ENCODE measurements at places on chromosomes 1 and 21.

GRCh38 chr21:37445228-37445627, 78.7 kb downstream of the DYRK1A start:
- DNase-seq, result no peak

DNA sequence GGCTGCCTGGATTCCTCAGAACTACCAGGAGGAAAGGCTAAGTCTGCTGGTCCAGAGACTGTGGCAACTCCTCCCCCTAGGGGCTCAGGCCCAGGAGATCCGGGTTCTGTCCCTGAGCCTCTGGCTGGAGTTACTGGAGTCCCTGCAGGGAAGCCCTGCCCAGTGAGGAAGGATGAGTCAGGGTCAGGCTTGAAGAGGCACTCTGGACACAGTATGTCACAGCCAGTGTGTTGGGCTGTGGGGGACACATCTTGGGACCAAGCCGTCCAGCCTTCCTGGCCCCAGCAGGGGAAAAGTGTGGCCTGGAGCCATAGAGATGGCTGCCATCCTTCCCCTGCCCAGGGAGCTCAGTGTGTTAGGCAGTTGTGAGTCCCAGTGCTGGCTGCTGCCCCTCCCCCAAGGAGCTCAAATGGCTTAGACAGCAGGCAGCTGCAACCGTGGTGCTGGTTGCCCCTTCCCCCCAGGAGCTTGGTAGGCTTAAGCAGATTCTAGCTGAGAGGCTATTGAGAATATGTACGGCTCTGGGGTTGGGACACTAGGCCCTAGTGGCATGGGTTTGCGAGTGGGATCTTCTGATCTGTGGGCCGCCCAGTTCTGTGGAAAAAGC, 28.2 kb upstream of the RABGAP1L start:
- DNase-seq, result no peak

GRCh38 chr1:9135073-9135836, 6.4 kb upstream of the GPR157 start:
- DNase-seq, result no peak

DNA sequence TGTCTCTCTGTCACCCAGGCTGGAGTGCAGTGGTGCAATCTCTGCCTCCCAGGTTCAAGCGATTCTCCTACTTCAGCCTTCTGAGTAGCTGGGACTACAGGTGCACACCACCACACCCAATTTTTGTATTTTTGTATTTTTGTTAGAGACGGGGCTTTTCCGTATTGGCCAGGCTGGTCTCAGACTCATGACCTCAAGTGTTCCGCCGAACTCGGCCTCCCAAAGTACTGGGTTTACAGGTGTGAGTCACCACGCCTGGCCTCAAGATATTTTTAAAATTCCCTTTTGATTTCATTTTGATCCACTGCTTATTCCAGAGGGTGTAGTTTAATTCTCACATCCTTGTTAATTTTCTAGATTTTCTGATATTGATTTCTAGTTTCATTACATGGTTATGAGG, 3.8 kb downstream of the IFI44L start:
- no peak for DNase-seq

GRCh38 chr21:17348357-17348756, 164.5 kb upstream of the CXADR start:
- no peak for DNase-seq

GRCh38 chr21:28426545-28426944, 566.1 kb downstream of the LTN1 start:
- DNase-seq, result no peak

GRCh38 chr1:27658951-27659496, 13.0 kb downstream of the IFI6 start:
- no peak for DNase-seq

DNA sequence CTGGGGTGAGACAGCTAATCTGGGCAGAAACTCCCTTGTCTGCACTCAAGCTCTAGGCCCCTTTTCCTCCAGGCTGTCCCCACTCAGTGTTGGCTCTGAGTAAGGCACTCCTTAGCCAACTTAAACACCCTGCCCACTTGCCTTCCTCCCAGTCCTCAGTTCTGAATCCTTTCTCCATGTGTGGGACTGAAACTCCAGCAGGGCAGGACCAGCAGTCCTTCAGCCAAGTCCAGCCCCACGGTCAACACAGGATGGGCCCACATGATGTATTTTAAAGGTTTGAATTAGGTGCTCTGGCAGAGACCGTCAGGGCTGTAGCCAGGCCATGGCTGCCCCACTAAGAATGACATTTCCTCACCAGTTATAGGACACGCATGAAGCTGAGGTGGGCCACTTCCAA, 107.8 kb downstream of the EDEM3 start:
- no peak for DNase-seq
